Germinal center (tissue), 1 donor: ENCODE measurements at places on chromosomes 12 and 14.

- no peak for DNase-seq
Measured at GRCh38 chr12:57726884-57727757, 11.4 kb downstream of the AGAP2 start.

DNA sequence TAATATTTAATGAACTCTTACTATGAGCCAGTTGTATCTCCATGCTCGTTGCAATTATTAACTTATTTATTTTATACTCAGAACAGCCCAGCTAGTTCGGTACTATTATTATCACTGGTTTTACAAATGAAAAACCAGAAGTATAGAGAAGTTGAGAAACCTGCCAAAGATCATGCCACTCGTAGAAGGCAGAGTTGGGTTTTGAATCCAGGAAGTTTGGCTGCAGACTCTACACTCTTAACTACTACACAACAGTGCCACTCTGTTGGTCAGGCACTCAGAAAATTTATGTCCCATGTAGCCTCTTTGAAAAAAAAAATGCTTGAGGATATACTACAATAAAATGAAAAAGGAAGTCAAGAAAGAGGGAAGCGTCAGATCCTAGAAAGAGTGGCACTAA is 71.5 kb upstream of the ARID2 start:
- DNase-seq: no peak

DNA sequence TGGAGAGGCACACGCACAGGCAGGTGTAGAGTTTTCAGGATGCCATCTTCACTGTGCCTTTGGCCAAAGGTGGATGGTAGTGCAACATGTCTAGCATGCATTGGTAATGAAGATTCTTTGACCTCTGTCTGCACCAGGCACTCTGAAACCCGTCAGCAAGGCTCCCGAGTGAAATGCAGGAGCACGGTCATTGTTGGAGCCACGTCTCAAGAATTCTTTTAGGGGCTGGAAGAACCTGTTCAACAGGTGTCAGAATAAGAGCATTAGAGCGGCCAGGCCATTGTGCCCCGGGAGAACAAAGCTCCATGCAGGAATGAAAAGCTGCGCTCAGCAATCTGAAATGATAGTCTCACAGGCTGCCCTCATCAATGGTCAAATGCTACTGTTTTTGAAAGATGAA is 40.2 kb upstream of the DICER1 start:
- DNase-seq: no peak

DNA sequence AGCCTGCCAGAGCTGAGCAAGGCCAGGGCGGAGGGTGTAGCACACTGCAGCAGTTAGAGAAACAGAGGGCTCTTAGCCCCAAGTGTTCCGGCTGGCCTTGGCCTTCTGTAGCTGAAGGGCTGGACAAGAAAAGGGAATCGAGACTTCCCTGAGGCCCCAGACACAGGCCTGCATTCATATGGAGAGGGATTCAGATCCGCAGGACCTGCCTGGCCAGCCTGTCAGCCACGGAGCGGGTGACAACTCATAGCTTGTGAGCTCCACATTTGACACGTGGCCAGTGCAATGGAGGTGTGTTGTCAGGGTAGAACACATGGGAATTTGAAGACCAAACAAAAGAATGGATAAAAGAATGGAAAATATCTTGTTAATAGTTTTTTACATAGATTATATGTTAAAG is 182.2 kb upstream of the GSC start:
- no peak for DNase-seq

- DNase-seq: no peak
Measured at GRCh38 chr12:19036673-19037357, 92.7 kb upstream of the PLEKHA5 start.

- no peak for DNase-seq
Measured at GRCh38 chr12:99906786-99907579, 77.8 kb downstream of the ANKS1B start.

GRCh38 chr12:109191621-109192250 is 75.3 kb downstream of the ACACB start:
- DNase-seq: no peak

GRCh38 chr12:74021937-74022336 is 515.7 kb upstream of the ATXN7L3B start:
- no peak for DNase-seq

DNA sequence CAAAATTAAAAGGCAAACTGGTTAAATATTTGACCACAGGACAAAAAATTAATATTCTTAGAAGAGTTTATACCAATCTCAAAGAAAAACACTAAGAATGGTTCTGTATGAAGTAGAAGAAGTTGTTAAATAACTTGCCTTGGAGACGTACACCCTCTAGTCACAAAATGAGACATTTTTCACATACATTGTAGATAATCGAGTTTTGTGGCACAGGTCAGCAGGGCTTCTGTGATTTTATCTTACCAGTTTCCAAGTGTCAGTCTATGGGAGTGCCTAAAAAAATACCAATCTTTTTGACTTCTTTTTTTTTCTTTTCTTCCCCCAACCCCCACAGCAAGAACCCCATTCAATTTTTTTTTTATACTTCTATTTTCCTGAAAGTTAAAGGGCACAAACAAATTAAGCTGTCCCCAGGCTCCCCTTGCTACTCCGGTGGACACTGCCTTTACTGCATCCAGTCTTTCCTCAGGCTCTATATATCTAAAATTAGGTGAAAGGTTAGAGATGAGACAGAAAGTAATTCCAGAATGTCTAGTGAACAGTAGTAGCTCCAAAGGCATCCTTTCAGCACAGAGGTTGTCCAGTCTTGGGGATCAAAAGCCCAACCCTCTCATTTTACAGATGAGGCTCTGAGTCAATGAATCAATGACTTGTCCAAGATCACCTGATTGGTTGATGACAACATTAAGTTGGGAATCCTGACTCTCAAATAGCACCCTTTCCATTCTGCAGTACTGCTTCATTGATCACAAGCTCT is 6.2 kb downstream of the LIMA1 start:
- DNase-seq: no peak

GRCh38 chr14:58469309-58469708 is 41.8 kb downstream of the KIAA0586 start:
- no peak for DNase-seq

- DNase-seq: no peak
Measured at GRCh38 chr12:123836292-123836691, 74.2 kb downstream of the DNAH10 start.

DNA sequence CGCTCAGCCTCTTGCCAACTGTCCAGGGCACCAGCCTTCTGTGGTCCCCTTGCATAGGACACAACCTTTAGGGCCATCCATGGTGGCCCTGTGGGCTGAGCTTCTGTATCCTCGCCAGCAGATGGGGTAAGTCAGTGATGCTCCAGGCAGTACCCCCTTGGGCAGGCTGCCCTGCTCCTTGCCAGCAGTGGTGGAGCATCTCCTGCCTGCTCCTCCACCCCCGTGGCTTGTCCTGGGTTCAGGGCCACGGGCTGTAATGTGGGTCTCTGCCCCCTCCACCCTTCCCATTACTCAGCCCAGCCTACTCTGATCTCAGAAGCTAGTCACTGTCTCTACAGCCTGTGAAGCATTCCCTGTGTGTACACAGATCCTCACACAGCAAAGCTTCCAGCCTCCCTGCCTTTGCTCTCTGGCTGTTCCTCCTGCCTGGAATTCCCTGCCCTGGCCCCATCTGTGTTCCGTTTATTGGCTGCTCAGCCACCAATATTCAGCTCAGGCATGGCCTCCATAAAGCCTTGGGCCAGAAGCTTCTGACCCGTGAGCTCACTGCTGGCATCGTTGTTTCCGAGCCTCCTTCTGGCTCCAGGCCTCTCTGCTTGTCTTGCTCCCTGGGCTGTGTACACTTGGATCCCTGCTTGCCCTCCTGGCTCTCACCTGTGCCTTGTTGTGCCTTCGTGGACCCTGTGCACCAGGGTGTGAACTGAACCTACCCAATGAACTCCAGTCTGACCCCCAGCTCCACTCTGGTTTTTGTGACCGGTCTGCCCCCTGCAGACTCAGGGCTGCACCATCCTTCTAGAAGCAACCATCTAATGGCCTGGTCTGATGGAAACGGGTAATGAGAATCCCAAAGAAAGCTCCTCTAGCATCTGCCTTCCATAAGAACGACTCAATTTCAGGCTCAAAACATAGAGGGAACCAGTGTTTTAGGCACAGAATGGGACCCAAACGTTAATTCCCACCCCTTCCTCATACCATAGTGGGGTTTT is 177.0 kb upstream of the PRMT8 start:
- peak; percentile 37 for DNase-seq

DNA sequence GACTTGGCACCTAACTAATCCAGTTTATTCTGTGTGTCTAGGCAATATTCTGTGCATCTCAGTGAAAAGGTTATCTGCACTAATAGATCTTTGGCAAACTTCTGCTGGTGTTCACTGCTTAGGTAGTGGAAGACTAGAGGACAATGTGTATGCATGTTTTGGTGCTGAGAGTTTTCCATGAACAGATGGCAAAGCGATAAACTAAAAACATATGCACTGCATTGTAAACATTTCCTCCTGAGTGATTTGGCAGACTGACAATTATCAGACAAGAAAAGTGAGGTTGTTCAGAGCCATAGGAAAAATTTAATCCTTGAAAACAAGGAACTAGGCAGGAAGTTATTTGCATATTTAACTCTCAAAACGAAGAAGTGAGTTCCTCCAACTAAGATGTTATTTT is 400.4 kb downstream of the ATP23 start:
- DNase-seq: no peak

GRCh38 chr14:79424462-79424861 is 786.8 kb downstream of the DIO2 start:
- no peak for DNase-seq

DNA sequence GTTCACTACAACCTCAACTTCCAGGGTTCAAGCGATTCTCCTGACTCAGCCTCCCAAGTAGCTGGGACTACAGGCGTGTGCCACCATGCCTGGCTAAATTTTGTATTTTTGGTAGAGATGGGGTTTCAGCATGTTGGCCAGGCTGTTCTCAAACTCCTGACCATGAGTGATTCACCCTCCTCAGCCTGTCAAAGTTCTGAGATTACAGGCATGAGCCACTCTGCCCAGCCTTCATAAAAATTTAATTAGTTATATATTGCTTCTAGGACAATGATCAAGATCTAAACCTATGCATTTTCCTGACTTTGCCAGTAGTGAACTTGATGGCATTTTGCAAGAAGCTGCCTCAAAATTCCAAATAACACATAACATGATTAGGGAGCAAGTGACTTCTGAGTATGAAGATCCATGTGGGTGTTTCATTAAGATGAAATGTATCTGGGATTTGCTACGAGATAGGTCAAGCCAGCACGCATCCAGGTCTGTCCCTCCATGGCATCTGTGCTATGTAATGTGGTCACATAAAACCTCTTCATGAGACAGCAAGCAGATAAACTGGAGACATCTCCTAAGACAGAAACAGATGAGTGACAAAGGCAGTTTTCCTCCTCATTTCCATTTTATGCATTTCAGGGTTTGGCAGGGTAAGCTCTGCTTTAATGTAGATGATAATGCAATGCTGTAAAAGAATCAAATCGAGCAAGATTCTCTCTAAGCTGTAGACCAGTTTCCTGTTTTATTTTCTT is 319.4 kb upstream of the ATP2B1 start:
- DNase-seq: no peak

GRCh38 chr14:102537981-102538601 is 28.5 kb upstream of the ANKRD9 start:
- no peak for DNase-seq

GRCh38 chr14:93081876-93082570 is 33.7 kb downstream of the ITPK1 start:
- no peak for DNase-seq

GRCh38 chr12:116060764-116061163 is 216.7 kb downstream of the MED13L start:
- DNase-seq: peak; percentile 53

- DNase-seq: no peak
Measured at GRCh38 chr14:60951776-60952435, 29.0 kb downstream of the TRMT5 start.

DNA sequence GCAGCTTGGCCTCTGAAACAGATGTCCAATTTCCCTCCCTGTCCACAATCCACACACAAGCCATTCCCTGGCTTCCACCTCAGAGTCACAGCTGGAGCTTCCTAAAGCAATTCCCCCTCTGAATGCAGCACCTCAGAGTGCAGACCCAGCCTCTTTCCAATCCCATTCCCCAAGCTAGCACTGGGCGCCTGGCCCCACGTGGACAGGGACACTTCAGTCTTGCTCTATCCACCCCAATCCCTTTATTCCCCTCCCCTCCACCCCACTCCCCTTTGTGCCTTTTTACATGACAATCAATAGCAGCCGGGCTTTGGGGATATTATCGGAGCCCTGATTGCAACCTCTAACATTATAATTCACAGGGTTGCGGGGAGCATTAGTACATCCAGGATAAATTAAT is 292.6 kb downstream of the TTC8 start:
- no peak for DNase-seq

GRCh38 chr14:68696266-68696665 is 96.6 kb downstream of the ZFP36L1 start:
- no peak for DNase-seq

- DNase-seq: no peak
Measured at GRCh38 chr14:101362529-101363260, 198.6 kb upstream of the DIO3 start.

- DNase-seq: no peak
Measured at GRCh38 chr12:104342635-104343249, 39.2 kb downstream of the EID3 start.

GRCh38 chr14:34003082-34003668 is 52.3 kb upstream of the EGLN3 start:
- DNase-seq: no peak

GRCh38 chr12:49014547-49014946 is 4.0 kb downstream of the PRKAG1 start:
- DNase-seq: no peak

GRCh38 chr12:42320796-42321195 is 5.1 kb downstream of the ZCRB1 start:
- no peak for DNase-seq

DNA sequence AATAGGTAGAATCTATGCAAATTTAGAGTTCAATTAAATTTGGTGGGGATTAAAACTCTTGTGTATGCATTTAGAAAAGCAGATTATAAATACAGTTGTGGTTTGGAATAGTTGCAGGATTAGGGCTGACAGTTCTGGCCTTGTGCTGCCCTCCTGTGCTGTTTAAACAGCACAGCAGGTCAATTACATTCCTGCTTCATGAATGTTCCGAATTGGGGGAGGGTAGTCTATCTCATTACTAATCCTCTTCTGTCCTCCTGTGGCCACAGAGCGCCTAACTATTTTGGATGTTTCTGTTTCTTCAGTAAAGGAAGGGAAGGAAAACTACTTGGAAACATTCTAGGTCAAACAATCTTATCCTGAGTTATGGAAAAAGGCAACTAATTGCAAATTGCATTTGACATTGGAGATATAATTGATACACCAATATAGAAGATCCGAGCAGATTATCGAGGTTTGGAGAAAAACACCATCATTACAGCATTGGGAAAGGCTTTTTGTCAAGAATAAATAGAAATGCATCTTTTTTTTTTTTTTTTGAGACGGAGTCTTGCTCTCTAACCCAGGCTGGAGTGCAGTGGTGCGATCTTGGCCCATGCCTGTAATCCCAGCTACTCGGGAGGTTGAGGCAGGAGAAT is 8.7 kb upstream of the GPR19 start:
- peak; percentile 28 for DNase-seq

GRCh38 chr14:52081964-52082363 is 13.1 kb upstream of the NID2 start:
- no peak for DNase-seq
